ENCODE measurements at places on chromosomes 16 and 17.

- peak; percentile 49 for DNase-seq
Observed at GRCh38 chr16:648071-648780, 939 bp upstream of the WDR90 start.

DNA sequence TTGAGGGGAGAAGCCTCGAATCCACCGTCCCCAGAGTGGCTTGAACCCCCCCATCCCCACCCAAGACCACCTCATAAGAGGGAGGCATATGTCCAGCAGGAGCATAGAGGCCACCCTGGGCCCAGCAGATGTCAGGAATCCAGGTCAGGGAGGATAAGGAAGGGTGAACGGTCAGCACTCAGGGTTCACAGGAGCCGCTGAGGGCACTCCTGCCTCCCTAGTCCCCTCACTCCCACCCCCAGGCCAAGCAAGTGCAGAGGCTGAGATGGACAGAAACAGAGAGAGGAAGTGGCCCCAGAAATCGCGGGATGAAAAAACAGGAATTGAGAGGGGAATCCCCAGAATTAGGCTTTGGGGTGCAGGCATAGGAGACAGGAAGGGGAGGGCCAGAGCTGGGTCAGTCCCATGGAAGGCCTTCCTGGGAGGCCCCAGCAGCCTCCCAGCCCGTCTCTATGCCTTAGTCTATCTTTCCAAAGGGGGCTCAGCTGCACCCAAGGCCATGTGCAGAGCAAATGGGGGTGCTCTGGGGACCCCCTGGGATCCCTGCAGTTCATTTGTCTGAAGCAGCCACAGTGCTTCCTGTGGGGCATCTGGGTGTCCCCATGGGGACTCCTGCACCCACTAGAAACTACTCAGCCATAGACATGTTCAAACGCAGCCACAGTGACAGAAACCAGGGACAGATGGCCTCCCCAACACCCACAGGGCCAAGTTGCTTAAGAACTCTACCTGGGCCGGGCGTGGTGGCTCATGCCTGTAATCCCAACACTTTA is 1.7 kb downstream of the CMTM3 start:
- peak; percentile 86 for DNase-seq

- DNase-seq, result no peak
Observed at GRCh38 chr17:80599546-80600305, 55.1 kb downstream of the RPTOR start.

- no peak for DNase-seq
Observed at GRCh38 chr16:49129935-49130334, 151.7 kb downstream of the CBLN1 start.

GRCh38 chr16:17375461-17376304 is 95.1 kb downstream of the XYLT1 start:
- DNase-seq, result peak; percentile 61

- no peak for DNase-seq
Observed at GRCh38 chr17:77117415-77117814, 23.4 kb upstream of the SEC14L1 start.

GRCh38 chr17:70320673-70321345 is 151.5 kb downstream of the KCNJ2 start:
- DNase-seq, result peak; percentile 75

DNA sequence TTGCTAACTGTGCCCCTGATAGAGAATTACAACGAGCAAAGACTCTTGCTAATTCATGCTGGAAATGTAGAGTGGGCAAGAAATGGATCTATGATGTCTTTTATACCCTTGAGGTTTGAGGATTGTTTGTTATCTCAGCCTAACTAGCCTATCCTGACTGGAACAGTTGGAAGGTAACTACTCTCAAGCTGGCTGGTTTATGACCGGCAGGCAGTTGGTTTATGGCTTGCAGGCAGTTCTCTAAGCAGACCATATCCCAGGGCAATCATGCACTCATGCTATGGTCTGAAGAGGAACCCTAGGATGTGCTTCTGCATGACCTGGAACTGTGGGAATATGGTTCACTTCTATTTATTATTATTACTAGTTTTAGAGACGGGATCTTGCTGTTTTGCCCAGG is 49.1 kb downstream of the LYRM1 start:
- DNase-seq, result no peak

GRCh38 chr17:28792877-28793661 is 49.3 kb downstream of the TRAF4 start:
- peak; percentile 70 for DNase-seq

- DNase-seq, result peak; percentile 18
Observed at GRCh38 chr17:71071837-71072236, 902.5 kb downstream of the KCNJ2 start.

DNA sequence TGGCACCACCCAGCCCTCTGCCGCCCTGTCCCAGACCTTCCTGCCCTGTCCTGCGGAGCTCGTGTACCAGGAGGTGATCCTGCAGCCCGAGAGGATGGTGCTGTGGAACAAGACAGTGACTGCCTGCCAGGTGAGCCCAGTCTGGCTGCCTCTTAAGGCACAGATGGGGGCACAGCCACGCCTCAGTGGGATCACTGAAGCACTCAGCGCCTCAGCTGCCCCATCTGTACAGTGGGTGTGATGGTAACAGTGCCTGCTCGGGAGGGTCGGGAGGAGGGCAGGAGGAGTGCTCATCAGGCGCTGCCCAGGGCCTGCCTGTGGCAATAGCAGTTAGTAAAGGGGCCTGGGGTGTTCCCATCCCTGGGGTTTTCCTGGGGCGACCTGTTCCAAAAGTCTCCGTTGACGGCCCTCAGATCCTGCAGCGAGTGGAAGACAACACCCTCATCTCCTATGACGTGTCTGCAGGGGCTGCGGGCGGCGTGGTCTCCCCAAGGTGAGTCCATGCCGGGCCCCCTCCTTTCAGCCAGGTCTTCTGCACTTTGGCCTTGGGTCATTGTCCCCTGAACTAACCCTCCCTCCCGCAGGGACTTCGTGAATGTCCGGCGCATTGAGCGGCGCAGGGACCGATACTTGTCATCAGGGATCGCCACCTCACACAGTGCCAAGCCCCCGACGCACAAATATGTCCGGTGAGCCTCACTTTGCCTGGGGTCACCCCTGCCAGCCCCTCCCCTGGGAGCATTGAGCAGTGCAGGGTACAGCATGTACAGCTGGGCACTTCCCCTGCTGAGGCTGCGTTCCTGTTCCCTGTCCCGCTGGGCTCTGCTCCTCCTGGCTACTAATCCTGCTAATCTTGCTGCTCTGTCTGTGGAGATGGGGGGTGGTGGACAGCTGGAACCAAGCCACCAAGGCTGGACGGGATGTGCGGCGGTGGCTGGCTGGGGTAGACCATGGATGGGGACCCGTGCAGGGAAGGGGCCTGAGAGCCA is 4.5 kb upstream of the TCAP start:
- DNase-seq, result no peak

DNA sequence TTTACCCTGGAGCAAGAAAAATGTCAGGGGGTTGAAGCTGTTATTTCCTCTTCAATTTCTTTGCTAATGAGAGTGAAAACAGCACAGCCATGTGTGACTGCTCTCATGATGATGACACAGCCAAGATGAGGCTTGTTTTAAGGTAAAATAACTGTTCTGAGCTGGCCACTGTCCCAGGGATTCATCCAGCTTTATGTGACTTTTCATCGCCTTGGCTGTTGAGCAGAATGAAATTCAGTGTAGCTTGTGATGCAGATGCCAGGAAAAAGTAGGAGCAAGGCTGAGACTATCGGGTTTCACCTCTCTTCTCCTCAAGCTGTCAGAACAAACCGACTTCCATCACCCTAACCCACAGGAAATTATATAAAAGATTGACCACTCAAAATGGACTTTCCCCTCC is 361.8 kb upstream of the CDH5 start:
- no peak for DNase-seq

- no peak for DNase-seq
Observed at GRCh38 chr17:32383926-32384434, 34.0 kb downstream of the ZNF207 start.

DNA sequence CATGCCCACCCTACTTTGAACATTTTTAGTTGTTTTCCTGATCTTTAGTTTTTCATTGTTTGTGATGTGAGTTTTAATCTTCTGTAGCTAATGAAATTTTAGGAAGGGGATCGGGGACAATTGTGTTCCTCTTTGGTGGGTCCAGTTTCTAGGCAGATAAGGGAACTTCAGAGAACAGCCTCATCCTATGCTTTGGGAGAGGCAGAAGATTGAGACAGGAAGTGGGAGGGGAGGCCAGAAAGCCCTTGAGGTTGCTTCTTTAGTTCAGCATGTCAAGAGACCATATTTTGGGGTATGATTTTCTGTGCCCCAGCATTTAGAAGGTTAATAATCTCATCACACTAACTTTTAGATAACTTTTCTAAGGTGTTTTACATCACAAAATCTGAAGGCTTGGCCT is 191.0 kb downstream of the TANC2 start:
- DNase-seq, result peak; percentile 20

DNA sequence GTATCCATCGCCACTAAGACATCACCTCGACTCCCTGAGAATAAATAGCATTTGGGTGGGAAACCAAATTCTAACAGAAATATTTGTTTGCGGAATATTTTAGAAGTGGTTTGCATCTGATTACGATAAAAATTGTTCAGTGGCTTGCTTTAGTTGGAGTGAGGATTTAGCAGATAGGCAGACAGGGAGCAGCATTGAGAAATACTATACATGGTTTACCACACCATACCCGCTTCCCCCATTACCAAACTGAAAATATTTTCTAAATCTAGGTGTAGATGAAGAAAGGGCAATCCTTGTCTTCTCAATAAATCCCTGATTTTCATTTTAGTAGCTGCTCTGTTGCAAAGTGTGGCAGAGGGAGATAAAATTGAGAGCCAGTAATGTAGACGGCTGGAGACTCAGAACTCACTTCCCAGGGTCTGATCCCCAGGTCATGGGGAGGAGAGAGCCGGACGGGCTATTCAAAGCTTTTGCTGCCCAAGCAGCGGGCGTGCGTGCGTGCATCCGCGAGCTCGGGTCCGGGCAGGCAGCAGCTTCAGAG is 808 bp upstream of the BAHCC1 start:
- DNase-seq, result no peak

DNA sequence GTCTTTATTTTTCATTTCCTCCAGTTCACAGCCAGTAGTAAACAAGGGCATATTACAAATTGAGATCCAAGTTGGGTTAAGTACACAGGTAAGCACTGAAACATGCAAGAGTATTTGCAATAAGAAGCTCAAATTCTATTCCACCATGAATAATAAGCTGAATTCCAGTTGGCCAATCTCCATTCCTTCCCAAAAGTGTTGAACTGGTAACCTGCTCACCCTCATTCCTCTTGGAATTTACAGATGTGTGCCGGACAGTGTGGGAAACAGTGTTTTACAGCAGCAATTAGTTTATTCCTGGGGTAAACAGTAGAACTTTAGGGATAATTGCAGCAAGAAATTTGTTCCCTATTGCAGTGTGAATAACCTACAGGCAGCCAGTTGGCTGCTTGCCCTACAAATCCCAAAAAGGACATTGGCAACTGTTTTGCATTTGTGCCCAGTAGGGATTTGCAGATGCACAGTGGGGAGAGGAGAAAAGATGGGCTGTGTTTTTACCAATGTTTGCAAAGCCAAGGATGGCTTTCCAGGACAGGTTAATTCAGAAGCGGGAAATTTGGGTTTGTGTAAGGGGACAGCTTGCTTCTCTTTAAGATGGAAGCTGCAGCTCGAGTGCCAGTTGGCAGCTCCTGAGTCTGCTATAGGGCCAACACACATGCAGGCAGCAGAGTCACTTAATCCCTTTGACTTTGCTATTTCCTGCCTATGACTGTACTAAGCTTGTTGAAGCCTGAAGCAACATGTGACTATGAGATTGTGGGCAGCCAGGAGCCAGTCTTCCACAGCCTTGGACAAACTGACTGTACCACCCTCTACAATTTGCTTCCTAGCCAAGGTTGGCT is 318.9 kb downstream of the MAP2K6 start:
- DNase-seq, result no peak

GRCh38 chr17:1769822-1770477 is 8.1 kb downstream of the SERPINF1 start:
- DNase-seq, result no peak

DNA sequence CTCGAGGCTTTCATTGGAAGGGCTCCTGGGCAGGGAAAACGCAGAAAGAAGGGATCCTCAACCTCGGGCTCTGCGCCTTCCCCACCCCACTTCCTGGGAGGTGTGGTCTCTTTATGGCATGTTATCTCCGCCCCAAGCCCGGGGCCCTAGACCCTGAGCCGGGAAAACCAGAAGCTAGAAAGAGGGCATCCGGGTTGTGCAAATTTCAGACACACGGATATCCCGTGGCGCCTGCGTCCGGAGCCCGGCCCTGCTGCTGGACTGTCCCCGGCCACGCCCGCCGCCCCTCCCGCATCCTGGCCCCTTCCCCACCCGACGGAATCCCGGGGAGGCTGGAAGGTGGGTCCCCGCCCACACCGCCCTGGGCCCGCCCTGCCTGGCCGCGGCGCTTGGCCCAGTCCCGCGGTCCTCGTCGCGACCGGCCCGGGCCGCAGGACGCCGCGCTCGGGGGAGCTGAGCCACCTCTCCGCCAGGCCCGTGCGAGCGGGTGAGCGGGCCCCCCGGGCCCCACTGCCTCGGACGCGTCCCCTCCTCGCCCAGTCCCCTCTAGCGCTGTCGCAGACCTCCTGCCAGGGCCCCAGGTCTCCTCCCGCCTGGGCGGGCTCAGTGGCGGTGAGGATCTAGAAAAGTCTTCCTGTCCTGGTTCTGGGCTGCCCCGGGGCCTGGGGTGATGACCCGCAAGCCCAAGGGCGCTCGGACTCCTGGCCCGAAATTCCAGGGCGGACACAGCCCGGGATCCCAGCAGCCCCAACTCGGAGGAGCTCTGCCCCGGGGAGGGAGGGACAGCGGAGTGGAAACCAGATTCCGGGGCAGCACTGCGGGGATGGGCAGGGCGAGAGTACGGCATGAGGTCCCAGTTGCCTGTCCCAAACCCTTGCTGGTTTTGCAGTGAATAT is at the start of gene SLC16A5:
Gene SLC16A5, plus strand, starts transcription at position 397 of the 896 bp plus-strand sequence. CDS start 5,683 bp downstream, outside the sequence.
- peak; percentile 86 for DNase-seq

DNA sequence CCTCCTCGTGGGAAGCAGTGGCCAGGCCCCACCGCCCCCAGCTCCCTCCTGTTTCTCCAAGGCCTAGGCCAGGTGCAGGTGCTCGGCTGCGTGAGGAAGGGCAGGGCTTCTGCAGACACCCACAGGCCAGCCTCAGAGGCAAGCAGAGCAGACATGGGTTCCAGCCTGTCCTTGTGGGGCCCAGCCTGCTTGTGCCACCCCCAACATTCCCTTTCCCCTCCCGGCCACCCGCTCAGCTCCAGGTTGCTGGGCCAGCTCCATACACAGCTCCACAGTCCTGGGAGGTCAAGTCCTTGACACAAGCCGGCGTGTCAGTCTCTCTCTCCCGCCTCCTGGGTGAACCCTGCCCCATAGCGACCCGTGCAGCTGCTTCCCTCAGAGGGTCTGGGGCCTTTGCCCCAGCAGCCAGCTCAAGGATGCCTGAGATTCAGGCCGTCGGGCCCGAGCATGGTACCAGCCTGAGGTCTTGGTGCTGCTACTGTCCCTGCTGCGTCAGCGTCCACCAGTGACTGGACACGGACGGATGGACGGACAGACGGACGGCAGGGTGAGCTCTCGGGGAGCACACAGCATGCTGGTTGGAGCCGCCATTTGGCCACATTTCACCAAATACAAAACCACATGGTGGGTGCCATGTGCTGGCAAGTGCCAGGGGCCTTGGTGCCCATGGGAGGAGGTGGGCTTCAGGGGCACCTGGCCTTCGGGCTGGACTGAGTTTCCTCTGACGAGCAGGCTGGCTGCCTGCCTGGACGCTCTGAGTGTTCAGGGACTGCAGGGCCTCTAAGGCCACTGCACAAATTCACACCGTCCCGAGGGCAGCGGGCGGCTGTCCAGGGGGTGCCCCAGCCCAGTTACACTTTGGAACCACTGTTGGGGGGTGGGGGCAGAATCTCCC is 8.0 kb downstream of the SECTM1 start:
- no peak for DNase-seq

- DNase-seq, result no peak
Observed at GRCh38 chr17:49349541-49349940, 12.5 kb downstream of the ZNF652 start.
